Stimulated activated CD8-positive, alpha-beta memory T cell treated with anti-CD3 and anti-CD28 coated beads, Interleukin-15, amount 100 ng/mL, for 4 hours (primary cell): ENCODE measurements at places on chromosomes 11 and 22.

DNA sequence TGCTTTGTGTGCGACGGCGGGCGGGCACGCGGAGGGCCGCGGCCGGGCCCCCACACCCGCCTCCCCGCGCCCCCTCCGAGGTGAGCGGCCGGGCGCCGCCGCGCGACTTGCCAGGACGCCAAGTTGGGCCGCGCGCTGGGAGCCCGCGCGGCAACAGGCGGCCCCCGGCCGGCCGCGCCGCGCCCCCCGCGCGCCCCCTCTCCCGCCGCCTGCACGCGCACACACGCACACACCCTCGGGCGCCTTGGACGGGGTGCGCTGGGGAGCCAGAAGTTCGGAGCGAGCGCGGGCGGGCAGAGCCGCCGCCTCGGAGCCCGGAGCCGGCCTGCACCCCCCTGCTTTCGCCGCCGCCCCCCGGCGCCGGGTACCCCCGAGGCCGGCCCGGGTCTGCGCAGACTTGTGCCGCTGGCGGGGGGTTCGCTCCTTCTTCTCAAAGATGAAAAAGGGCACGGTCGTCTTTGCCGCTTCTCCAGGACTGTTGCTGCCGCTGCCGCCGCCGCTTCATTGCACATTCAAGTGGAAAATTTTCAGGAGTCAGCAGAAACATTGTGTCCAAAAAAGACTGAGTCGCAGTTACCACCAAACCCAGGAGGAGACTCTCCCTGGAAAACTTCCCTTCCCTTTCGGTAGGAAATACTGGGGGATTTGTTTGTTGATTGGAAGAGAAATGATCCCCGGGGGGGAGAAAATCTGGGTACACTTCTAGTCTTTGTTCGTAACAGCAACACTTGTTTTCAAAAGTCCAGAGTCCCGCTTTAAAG, 895 bp downstream of the TEAD1 start:
- DNase-seq, result no peak

DNA sequence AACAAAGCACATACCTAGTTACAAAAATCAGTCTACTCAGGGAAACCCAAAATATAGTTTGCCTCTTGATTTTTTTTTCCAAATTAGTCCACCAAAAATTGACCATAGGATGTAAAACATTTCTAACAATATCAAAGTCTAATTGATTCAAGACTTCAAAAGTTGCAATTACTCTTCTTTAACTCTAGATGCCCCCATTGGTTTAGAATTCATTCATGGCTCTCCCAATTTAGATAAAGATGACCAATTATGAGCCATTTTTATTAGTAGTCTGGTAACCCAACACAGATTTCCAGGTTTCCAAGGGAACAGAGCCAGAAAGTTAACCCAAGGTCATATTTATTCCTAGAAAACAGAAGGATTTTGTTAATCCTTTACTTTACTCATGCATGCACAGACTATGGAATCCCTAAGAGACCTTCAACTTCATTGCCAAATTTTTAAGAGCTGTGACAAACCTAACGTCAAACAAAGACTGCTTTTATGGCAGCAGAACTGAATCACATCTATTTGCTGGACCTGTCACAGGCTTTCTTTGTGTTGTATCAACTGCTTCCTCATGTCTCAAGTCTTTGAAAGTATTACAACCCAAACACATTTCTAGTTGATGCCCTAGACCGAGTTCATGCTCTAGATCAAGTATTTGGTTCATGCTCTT, 55.3 kb downstream of the C22orf42 start:
- no peak for DNase-seq

- no peak for DNase-seq
Observed at GRCh38 chr11:67465189-67465510, 3.9 kb downstream of the TMEM134 start.

DNA sequence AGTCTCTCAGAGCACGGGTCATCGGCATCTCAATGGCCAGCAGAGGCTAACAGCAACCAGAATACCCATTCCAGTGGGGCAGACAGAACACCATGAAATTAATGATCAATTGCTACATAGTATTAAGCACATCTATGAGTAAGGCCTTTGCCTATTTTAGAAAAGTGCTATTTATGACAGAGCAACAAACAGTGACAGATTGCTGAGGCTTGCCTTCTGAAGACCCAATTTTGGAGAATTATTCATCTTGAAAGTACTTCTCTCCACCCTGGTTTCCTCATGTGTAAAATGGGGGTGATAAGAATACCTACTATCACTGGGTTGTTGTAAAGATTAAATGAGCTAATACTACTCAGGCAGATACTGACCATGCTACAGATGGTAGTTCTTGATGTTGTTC, 232.7 kb downstream of the TENM4 start:
- no peak for DNase-seq

- DNase-seq, result no peak
Observed at GRCh38 chr11:65381716-65382032, 772 bp downstream of the SLC25A45 start.

DNA sequence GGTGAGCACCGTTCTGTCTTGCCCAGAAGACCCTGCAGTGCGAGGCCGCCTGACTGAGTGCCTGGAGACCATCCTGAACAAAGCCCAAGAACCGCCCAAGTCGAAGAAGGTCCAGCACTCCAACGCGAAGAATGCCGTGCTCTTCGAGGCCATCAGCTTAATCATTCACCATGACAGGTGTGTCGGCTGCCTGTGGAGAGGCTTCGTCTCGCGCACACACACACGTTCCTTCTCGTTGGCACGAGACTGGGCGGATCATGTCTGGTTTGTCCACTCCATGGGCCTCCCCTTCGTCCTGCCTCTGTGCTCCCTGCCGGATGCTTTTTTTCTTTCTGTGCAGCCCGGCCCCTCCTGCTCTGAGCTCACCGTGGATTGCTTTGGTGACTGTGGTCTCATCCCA, 51.1 kb downstream of the MUC6 start:
- no peak for DNase-seq

- no peak for DNase-seq
Observed at GRCh38 chr11:44976576-44976975, 25.9 kb upstream of the TP53I11 start.

DNA sequence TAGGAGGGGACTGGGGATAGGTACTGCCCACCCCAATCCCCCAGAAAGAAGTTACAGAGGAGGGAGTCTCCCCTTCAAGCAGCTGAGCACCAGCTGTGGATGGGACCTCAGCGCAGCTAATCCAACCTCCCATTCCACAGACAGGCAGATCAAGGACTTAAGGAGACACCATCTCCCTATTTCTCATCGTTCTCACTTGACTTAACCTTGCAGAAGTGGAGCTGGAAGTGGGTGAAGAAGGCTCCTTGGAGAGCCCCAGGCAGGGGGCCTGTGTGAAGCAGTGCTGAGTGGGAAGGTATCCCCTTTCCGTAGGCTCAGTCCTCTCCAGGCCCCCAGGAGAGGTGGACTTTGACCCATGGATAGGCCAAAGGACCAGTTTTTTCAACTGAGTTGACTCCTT, 27.3 kb downstream of the USP35 start:
- no peak for DNase-seq
